ENCODE measurements at places on chromosomes 13 and 19. TPM values are rescaled to one million over a fixed set of nuclear protein-coding genes. Genes with fewer than 3 reads are reported as not detected.

DZIP1 gene
- total RNA-seq = 18.1 TPM

TMEM91 gene
- 52.6 TPM for total RNA-seq

NAA16 gene
- 22.3 TPM for total RNA-seq

KLC3 gene
- not detected for total RNA-seq

DNASE2 gene
- 7.9 TPM for total RNA-seq

SULT2A1 gene
- total RNA-seq = not detected

LYPD3 gene
- 0.56 TPM for total RNA-seq

GRCh38 chr13:32845952-32846950 is 170.0 kb upstream of the KL start:
- H3K4me1 ChIP-seq = peaks cover 9% of the 10 kb centered on the region
- DNase-seq = no peak
- H3K27ac ChIP-seq = peak overlapping the region; percentile 23
- H3K36me3 ChIP-seq = no peaks in the 10 kb centered on the region
- H3K27me3 ChIP-seq = peaks cover 6% of the 10 kb centered on the region

DNA sequence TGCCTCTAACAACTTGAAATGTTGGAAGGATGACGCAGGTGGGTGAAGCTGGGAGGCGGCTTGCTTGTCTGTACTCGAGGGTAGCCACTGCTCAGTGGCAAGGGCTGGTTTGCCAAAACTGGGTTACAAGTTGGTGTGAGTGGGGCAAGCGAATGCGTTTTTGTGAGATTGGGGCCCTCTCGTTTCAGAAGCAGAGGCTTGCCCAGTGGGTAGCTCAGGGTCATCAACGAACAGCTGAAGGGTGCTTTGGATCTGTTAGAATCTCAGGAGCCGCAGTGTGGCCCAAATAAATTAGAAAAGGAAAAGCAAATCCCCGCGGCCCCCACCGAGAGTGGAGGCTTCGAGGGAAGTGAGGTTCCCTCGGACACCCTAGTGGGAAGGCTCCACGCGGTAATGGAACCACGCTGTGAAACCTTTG is 7.3 kb downstream of the ATP4B start:
- peak; percentile 3 for DNase-seq
- no peaks in the 10 kb centered on the region for H3K4me1 ChIP-seq
- peaks cover 11% of the 10 kb centered on the region for H3K36me3 ChIP-seq
- H3K27ac ChIP-seq = no peak overlapping the region
- H3K27me3 ChIP-seq = peaks cover 2% of the 10 kb centered on the region

DNA sequence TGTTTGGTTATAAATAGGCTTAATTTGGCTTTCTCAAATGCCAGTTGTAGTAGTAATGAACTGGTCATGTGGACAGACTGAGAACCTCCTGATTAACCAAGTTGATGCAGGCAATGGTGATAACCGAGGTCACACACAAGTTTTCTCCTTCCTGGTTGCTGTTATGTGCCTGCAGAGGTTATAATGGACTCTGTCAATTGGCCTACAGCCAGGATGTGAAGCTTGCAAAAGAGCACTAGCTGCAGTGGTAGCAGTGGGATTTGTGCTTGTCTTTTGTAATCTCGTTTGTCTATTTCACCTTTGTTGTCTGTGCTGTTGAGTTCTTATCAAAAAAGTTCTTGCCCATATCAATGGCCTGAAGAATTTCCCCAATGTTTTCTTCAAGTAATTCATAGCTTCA is 20.6 kb downstream of the OR10H3 start:
- no peaks in the 10 kb centered on the region for H3K4me1 ChIP-seq
- no peaks in the 10 kb centered on the region for H3K36me3 ChIP-seq
- DNase-seq = no peak
- H3K27me3 ChIP-seq = peaks cover 6% of the 10 kb centered on the region
- no peak overlapping the region for H3K4me3 ChIP-seq

DNA sequence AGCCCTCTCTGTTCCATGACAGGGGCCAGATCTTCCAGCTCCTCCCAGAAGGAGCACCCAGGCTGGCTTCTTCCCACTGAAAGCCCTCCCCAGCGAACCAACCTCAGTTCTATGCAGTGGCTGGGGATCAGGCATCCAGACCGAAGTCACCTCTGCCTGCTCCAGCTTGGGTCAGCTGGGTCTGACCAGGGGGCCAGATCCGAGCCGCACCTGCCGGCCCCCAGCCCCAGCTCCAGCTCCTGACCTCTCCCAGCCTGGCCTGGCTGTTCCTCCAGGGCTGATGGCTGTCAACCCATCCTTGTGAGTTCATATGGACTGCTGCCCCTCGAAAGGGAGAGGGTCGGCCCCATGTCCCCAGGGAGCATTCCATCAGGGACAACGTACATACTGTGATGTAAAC is 8.0 kb downstream of the TSSK6 start:
- no peak overlapping the region for H3K27ac ChIP-seq
- no peak overlapping the region for H3K4me3 ChIP-seq
- DNase-seq = no peak
- peaks cover 8% of the 10 kb centered on the region for H3K4me1 ChIP-seq
- H3K36me3 ChIP-seq = no peaks in the 10 kb centered on the region

DNA sequence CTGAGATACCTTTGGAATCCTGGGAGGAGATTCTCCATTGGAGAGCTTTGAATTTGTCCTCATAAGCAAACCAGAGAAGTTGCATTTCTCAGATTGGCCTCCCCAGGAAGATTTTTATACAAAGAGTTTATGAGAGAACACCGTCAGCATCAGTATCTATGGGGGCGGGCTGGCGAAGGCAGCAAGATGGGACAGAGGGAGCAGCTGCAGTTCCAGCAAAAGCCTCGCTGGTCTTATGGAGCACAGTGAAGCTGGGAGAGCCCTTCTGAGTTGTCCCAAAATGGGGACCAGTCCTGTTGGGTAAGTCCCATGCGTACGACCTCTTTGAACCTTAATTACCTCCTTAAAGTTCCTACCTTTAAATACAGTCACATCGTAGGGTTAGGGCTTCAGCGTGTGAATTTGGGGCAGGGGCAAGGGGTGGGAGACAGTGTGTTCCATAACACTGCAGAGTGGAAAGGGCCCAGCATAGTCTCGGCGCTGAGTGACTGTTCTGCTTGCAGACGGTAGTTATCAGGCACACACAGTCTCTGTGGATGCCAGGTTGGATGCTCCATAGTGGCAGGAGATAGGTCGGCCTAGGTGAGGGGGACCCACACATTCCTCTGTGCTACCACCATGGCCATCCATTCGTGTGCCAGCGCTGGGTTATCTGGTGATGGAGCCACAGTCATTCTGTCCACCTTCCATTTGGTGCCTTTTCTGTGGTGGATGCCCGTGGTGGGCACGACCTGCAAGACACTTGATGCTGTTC is 34.9 kb upstream of the GPR183 start:
- peaks cover 5% of the 10 kb centered on the region for H3K36me3 ChIP-seq
- H3K27me3 ChIP-seq = peaks cover 10% of the 10 kb centered on the region
- H3K4me1 ChIP-seq = peaks cover 28% of the 10 kb centered on the region
- DNase-seq = no peak
- no peak overlapping the region for H3K4me3 ChIP-seq

GRCh38 chr19:13025819-13026456 is 30.7 kb downstream of the NFIX start:
- peaks cover 33% of the 10 kb centered on the region for H3K27me3 ChIP-seq
- no peaks in the 10 kb centered on the region for H3K36me3 ChIP-seq
- no peak for DNase-seq
- peaks cover 28% of the 10 kb centered on the region for H3K4me1 ChIP-seq

DNA sequence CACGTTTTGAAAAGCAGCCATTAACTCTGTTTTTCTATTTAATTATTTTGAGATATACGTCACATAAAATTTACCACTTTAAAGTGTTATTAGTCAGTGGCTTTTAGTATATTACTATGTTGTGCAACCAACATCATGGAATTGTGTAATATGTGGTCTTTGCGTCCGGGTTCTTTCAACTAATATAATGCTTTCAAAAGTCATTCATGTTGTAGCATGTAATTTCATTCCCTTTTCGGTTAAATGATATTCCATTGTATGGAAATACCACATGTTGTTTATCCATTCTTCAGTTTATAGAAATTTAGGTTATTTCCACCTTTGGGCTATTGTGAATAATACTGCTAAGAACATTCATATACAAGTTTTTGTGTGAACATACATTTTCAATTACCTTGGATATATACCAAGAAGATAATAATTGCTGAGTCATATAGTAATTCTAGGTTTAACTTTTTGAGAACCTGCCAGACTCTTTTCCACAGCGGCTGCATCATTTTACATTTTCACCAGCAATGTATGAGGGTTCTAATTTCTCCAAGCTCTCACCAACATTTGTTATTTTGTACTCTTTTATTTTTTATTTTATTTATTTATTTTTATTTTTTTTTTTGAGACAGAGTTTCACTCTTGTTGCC is 28.1 kb upstream of the CLDN10 start:
- H3K27me3 ChIP-seq = no peaks in the 10 kb centered on the region
- DNase-seq = no peak
- H3K36me3 ChIP-seq = no peaks in the 10 kb centered on the region
- no peak overlapping the region for H3K27ac ChIP-seq
- no peaks in the 10 kb centered on the region for H3K4me1 ChIP-seq

GRCh38 chr13:85093808-85094207 is 705.4 kb downstream of the SLITRK6 start:
- no peak overlapping the region for H3K27ac ChIP-seq
- H3K4me1 ChIP-seq = no peaks in the 10 kb centered on the region
- no peak overlapping the region for H3K4me3 ChIP-seq
- no peaks in the 10 kb centered on the region for H3K36me3 ChIP-seq
- no peaks in the 10 kb centered on the region for H3K27me3 ChIP-seq

GRCh38 chr19:4717191-4717965 is 6.3 kb downstream of the DPP9 start:
- no peak overlapping the region for H3K27ac ChIP-seq
- H3K27me3 ChIP-seq = peaks cover 10% of the 10 kb centered on the region
- no peak overlapping the region for H3K4me3 ChIP-seq

DNA sequence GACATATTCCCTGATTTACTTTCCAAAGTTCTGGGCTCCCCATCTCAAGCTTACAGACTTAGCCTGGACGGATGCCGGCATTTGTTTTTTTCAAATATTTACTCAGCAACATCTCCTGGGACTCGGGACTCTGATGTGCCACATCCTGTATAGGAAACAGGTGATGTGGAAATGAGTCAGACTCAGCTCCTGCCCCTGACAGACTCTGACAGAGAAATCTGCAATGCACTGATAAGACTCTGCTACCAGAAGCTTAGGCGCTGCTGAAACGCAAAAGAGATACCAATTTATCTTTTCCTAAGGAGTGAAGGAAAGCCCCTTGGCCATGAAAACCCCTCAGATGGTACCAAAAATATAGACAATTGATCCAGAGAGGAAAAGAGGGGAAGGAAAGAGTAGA is 16.2 kb downstream of the LAIR2 start:
- DNase-seq = no peak
- H3K36me3 ChIP-seq = no peaks in the 10 kb centered on the region
- no peaks in the 10 kb centered on the region for H3K4me1 ChIP-seq
- H3K27ac ChIP-seq = no peak overlapping the region
- no peaks in the 10 kb centered on the region for H3K27me3 ChIP-seq
